ENCODE measurements at places on chromosomes 5 and 9.
A peak's percentile ranks its signal among the peaks of the same experiment; 100 is the strongest.

DNA sequence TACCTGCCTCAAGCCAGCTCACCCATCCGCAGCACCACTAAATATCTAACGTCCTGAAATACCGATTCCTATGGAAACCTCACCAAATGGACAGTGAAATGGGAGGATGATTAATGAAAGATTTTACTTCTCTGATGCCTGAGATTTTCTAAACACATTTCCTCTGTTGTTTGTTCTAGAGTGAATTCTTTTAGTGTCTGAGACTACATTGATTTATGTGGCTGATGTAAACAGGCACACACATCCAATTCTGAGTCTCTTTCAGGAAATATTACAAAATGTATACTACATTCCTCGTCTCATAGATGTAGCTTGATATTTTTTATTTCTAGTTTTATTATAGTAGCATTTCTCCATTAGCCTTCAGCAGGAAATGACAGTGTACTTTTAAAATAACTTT lies 20.5 kb upstream of the ADCY2 start:
- no peak for DNase-seq

GRCh38 chr9:5915438-5915837 lies 24.7 kb downstream of the MLANA start:
- DNase-seq = no peak

- no peak for DNase-seq
These were observed 152.9 kb downstream of the FRMD3 start for GRCh38 chr9:83385317-83385716.

GRCh38 chr9:37987467-37987981 lies 81.5 kb downstream of the SHB start:
- DNase-seq = peak; percentile 81

DNA sequence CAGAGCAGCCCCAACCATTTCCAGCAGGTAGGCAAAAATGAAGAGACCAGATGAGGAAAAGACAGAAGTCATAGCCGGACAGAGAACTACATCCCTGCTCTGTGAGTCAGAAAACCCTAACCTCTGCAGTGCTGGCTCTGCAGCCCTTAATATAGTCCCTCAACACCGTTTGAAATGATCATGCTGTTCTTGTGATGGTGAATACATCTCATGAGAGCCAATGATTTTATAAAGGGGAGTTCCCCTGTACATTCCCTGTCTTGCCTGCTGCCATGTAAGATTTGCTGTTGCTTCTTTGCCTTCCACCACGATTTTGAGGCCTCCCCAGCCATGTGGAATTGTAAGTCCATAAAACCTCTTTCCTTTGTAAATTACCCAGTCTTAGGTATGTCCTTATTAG lies 216.8 kb upstream of the RFX3 start:
- DNase-seq = no peak

- DNase-seq = no peak
These were observed 16.1 kb downstream of the LURAP1L start for GRCh38 chr9:12790883-12791282.

DNA sequence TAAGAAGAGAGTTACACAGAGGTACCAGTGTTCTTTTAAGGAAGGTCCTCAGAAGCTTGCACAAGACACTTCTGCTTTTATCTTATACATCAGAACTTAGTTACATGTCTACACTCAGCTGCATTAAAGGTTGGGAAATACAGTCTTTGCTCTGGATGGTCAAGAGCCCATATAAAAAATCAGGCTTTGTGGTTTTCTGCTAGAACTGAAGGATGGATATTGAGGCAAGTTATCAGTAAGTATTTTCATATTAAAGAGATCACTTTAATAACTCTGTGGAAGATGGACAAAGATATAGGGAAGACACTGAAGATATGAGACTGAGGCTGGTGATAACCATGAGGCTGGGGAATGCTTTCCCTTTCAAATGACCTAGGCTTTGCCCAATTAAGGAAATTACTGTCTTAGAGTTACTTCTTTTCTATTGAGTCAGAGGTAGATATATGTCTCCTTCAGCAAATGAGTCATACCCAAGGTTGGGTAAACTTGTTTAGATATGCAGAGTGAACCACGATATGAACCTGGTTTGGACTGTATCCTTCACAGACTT lies 87.0 kb upstream of the TNC start:
- DNase-seq = no peak

DNA sequence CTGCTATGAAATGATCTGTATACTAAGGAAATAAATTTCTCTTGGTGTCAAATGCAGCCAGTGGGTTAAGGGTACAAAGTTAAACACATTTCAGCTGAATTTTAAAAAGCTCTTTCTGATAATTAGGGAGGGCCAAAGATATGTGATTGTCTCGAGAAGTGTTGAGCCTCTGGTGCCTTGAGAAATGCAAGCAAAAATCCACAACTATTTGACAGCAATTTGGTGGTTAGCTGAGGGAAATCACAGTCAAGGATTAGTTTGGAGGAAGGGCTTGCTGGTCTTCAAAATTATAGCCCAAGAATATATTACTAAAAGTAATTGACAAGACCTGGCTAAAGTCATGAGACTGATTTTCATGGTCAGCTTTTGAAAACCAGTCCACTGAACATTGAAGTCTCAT lies 255.7 kb upstream of the PPP1R2B start:
- DNase-seq = no peak

DNA sequence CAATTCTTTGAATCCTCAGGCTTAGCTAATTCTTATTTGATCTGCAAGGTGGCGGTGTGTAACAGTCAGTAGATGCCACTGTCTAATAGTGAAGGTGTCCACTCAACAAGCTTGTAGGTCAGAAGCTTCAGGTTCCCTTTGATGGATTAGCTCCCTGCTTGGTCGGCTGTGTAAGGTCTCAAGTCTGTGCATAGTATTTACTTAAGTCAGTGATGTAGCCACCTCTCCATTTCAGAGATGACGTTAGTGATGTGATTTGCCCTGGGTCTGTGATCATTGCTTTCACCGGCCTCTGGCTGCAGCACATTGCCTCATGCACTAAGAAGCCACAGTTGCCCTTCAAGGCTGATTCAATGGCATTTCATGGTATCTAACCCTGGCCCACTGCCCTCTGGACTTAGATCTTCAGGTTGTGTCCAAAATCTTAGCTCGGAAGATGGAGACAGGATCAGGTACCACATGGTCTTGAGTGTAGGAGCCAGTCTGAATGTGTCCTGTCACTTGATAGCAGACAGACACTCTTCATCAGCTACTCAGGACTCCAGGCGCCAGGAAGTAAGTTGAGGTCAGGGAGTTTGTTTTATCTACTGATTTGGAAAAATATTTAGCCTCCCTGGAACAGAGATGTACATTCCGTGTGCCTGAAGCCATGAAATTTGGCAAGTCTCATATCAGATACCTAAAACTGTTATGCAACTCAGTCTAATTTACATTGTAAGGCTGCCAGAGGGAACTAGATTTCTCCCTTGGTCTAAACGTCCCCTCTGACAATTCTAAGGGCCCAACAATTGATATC lies 42.9 kb downstream of the SUB1 start:
- peak; percentile 48 for DNase-seq

- DNase-seq = no peak
These were observed 56.9 kb downstream of the GPR21 start for GRCh38 chr9:123090198-123090896.

DNA sequence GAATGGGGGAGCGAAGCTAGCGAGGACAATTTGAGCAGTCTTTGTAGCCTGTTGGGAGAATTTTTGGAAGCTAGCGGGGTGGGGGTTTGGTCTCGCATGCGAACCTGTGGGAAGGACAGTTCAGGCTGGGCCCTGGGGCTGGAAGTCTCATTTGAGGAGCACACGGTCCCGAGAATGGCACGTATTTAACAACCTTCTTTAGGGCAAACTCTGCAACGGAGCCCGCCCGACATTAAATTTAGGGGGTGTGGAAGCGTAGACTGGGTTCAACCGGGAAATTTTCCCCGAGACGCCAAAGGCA lies 35.2 kb upstream of the NFIB start:
- no peak for DNase-seq

- DNase-seq = no peak
These were observed 21.3 kb downstream of the HMCN2 start for GRCh38 chr9:130286781-130287428.

- DNase-seq = peak; percentile 51
These were observed 313.0 kb downstream of the CETN3 start for GRCh38 chr5:90096415-90097081.

DNA sequence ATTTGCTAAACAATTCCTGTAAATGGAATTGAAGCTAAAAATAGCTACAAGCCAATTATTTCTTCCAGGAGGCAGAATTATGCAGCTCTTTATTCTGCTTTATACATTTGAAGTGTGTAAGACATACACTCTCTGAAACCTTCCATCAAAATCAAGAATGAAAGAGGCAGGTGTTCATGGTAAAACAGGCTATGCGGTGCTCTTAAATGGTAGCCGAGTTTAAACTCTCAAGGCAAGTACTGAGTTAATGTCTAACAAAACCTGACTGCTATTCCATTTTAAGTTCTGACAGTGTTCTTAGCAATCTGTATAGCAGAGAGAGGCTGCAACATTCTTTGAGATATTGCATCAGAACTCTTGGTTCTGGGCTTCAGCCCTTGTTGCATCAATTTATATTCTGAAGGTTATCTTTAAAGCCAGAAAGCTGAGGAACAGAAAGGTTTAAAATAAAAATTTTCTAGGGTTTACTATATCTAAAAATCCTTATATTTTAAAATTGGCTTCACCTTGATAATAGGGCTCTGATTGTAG lies 248.3 kb upstream of the CCNG1 start:
- no peak for DNase-seq

DNA sequence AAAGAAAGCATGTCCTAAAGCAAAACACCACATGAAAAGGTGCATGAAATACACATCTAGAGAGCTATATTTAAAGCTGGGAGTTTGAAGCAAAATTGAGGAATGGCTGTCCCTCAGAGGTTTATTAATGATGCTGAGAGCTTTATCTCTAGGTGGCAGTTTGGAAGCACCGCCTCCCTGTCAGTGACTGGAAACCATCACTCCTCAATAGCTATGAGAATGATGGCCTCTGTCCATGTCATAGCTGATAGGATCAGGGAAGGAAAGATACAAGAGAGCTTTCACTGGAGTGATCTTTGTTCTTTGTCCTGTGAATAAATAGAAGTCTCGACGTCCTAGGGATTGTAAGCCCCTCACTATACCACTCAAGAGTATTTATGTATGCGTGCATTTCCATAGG lies 110.5 kb downstream of the NUDT12 start:
- DNase-seq = no peak

- peak; percentile 42 for DNase-seq
These were observed 363.4 kb downstream of the NPR3 start for GRCh38 chr5:33074548-33074947.

DNA sequence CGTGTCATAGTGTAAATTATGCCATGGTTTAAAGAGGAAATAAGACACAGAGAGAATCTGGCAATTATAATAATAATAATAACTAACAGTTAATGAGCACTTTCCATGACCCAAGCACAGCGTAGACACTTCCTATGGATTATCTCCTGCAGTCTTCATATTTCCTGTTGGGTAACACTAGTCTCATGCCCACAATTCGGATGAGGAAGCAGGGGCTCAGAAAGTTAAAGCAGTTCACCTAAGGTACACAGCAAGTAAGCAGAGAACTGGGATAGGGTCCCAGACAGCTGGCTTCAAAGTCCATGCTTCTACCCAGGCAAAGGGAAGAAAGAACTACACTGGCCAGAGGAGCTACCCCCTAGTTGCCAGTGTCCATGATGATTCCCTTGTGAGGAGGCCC lies 27.9 kb upstream of the TGFBI start:
- no peak for DNase-seq

DNA sequence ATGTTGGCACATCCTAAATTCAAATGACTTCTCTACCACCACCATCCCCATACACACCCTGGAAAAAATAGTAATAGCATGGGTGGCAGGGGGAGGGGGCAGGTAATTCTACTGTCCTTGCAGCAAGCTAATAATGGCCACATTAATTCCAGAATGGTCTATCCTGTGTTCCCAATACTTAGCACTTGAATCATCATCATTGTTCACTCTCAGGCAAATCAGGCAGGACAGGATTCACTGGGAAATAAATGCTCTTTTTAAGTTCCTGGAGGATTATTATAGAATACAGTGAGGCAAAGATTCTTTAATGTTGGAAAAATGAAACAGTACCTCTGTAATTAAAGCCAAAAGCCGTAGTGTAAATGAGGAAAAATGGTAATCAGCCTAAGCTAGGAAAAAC lies 254.5 kb downstream of the ARRDC3 start:
- no peak for DNase-seq
